Breast epithelium (tissue), 4 donors: ENCODE measurements at places on chromosomes 11 and 22.
A peak's percentile ranks its signal among the peaks of the same experiment; 100 is the strongest.

DNA sequence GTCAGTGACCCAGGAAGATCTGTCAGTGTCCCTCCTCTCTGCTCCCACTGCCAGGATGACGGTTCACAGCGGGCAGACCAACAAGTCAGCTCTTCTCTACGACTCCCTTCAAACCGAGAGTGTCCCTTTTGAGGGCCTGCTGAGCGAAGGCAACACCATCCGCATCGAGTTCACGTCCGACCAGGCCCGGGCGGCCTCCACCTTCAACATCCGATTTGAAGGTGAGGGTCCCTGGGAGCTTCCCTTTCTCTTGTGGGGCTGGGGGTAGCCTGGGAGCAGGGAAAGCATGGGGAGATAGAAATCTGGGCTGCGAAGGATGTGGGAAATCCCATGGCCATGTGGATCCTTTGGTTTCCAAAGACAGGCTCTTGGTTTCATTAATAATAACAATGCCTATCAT, 118.4 kb upstream of the ASPHD2 start:
- DNase-seq, result no peak

DNA sequence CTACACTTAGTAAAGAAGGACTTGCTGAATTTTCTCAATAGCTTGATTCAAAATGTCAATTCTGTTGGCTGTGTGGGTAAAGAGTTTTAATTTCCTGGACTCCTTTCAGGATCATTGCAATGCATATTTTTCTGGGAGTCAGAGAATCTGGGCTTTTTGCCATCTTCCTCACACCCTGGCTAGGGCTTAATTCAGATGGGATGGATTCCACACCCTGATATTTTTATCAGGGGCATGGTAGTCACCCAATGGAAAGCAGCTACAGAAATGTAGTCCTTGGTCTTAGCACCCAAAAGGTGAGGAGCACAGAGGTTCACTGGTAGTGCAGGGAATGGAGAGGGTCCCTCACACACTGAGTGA, 79.3 kb downstream of the SGSM3 start:
- no peak for DNase-seq

- peak; percentile 12 for DNase-seq
Measured at GRCh38 chr11:130215531-130216220, 56.1 kb downstream of the ST14 start.

DNA sequence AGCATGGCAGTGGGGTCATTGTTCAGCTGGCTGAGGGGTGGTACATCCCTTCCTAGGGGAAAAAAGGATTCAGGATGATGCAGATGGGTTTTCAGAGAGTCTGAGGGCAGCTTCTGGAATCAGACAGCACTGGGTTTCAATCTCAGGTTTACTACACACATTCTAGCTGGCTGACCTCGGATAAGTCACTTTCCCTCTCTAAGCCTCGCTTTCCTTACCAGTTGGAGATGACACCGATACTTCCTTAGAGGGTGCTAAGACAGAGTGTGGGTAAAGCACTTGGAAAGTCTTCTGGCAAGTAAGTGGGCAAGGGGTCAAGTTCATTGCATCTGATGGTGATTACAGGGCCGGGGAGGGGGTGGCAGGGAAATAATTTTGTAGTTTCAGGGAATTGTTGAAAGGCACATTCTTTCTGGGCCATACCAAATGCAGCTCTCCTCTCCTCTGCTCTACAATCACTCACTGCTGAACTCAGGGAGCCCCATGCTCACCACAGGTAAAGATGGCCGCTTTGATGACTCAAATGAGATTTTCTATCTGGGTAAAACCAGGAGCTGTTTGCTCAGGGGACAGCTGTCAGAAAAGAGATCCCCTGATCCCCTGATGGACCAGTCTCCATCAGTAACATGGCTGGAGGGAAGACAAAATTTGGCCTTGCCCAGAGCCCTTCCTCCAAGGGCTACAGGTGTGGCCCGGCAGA, 6.5 kb upstream of the MIAT start:
- DNase-seq, result no peak

GRCh38 chr11:88655656-88656055, 318.1 kb upstream of the CTSC start:
- DNase-seq, result no peak

DNA sequence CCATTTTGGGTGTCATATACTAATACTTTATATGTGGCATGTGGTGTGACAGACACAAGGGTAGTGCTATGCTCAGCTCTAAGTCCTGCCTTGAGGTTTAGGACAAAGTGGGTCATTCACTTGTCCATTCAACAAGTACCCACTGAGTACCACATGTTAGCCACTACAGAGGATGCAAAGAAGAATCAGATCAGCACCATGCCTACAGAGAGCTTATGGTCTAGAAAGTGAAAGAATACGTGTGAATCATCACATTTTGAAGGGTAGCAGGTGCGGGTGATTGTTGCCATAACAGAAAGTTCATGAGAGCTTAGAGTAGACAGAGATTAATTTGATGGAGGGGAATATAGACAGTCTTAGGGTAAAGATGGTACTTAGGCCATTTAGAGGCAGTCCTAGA, 18.3 kb downstream of the CLMP start:
- no peak for DNase-seq

DNA sequence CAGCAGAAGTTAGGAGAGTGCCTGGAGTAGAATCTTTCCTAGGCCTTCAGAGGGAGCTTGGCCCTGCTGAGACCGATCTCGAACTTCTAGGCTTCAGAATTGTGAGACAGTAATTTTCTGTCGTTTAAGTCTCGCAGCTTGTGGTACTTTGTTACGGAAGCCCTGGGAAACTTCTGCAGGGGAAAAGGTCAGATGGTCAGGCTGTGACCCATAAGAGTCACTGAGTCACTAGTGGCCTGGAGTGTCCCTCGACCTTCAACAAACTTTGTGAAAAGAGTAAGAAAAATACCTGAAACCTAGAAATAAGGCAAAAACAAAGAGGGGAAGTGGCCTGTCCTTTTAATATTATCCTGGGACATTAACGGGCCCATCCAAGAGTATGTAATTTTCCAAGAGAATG, 34.6 kb downstream of the CSNK2A3 start:
- no peak for DNase-seq

- no peak for DNase-seq
Measured at GRCh38 chr11:110230377-110230776, 66.0 kb downstream of the RDX start.

DNA sequence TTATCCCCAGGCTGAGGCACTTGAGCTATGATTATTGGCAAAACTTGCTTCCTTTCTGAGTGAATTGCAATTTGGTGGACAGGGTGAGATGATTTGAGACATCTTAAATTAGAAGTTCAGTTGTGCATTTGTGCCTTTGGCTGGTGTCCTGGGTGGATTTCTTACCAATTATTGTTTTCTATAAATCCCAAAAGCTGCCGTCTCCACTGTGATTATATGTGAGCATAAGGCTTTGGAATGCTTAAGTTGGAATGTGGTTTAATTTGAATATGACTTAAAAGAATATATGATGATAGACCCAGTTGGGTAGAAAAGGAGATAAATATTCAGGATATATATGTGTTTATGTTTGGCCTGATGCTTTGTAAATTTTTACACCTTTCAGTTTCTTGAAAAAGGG, 70.0 kb downstream of the EXT2 start:
- no peak for DNase-seq
